ENCODE measurements at places on chromosomes 16 and 17.

DNA sequence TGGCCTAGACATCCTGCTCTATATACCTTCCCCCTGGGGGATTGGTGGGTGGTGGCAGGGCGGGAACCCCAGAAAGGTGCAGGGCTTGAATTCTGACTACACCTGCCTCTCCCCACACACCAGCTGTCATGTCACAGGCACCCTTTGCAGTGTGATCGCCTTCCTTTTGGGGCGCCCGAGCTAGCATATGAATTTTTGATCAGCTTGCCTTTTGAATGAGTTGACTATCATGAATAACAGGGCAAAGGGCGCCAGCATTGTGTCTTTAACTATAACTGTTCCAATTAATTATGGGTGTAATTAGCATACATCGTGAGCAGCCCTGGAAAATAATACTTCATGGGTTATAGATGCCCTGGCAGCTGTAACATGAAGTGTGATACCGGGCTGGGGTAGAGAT, 72.7 kb downstream of the CYLD start:
- no peak for DNase-seq

DNA sequence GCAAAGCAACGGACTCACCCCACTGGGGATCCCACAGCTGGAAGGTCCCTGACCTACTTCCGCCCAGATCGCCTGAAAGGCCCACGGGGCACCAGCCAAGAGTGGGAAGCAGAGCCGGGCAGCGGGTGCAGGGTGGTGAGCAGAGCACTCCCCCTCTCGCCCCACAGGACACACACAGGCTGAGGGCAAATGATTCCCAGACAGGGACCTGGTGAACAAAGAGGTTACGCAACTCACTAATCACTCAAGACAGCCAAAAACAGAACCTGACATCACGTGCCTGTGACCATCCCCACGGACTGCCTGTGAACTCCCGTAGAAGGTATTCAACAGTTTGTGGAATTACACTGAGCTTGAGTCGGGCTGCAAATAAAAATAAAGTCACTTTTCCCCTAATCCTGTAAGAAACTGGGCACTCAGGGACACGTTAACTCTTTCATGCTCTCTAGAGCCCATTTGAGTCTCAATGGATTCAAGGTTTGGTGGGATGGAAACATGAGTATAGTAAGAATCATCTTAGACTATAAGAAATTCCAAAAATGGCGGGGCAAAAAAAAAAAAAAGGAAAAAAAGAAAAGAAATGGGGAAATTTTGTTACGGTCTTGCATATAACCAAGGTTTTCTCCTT, 396.1 kb downstream of the SOX9 start:
- peak; percentile 75 for DNase-seq

GRCh38 chr16:79426663-79427062, 173.9 kb downstream of the MAF start:
- no peak for DNase-seq

GRCh38 chr17:64084086-64084939, 45.6 kb downstream of the ERN1 start:
- no peak for DNase-seq

DNA sequence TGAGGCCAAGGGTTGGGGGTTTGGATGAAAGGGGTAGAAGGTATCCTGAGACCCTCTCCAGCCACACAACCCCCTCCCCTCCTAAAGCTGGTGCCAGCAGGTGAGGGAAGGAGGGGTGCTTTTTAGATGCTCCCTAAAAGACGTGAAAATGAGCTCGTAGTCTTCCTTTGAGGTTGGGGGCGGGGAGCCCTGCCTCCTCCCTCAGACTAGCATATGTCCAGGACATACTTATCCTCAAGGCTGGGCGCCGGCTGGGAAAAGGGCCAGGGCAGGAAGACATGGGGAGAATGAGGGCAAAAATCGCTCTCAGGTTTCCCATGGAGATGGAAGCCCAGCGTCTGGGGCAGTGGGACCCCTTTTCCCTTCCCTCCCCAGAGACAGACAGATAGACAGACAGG, 26.7 kb downstream of the SRCIN1 start:
- no peak for DNase-seq

GRCh38 chr17:1056761-1057160, 59.8 kb downstream of the TIMM22 start:
- DNase-seq, result no peak

- no peak for DNase-seq
Observed at GRCh38 chr16:46911038-46911437, 26.9 kb downstream of the GPT2 start.

DNA sequence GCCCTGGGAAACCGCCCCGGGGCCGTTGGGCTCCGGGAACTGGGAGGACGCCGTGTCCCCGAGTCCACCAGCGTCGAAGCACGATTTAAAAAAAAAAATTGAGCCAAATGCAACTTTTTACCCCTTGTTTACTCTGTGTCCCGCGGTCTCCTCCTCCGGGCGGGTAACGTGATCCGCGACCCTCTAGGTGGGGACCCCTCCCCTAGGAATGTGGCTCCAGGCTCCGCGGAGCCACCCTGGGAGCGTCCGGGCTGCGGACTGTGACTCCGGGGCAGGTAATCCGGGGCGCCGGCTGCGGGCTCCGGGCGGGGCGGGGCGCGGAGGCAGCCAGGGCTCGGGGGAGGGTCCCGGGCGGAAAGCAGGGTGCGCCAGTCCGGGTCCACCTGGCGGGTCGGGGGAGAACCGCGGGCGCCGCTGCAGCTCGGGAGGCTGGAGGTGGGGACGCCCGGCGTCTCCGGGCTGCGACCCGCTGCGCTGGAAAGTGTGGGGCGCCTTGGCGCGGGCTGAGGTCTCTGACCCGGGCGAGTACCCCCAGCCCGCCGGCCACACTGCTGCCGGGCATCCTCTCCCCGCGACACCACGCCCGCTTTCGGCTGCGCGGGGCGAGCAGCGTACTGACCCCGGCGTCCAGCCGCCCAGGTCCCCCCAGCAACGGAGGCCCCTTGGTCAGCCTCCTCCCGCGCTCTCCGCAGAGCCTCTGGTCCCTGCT, 852 bp upstream of the HELZ start:
- no peak for DNase-seq

DNA sequence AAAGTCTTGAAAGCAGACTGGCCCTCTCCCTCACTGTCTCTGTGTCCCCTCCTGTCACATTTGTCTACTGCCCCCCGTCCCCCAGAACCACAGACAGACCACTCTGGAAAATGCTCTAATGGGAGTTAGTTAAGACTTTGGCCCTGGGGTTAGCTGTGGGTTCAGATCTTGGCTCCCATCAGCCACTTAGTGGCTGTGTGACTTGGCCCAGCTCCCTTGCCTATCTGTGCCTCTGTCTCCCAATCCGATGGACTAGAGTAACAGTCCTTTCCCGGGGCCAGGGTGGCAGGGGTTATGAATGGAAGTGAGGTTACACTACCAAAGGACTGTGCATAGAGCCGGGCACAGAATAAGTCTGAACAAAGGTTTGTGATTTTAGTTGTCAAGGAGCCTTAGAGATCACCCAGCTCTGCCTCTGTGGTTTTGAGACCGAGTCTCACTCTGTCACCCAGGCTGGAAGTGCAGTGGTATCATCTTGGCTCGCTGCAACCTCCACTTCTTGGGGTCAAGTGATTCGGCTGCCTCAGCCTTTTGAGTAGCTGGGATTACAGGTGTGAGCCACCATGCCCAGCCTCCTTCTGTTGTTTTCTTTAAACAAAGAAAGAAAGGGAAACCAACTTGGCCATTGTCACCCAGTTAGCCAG, 23.7 kb downstream of the PPL start:
- DNase-seq, result no peak

GRCh38 chr16:62408760-62409159, 372.5 kb upstream of the CDH8 start:
- no peak for DNase-seq

DNA sequence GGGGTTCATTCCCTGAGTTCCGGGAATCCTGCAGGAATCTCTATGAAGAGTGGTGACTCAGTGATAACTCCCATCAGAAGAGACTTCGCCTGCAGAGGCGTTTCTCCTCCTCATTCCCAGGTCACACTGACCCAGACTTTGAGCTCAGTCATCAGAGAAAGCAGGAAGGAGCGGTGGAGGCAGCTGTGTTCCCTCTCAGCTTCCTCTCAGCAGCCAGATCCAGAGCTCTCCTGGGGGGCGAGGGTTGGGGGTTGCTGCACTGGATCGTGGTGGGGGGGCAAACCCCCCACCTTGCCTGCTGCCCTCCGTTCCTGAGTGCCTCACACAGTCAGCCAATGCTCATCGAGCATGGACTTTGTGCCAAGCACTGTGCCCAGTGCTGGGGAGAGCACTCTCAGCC, 271.2 kb downstream of the CBLN1 start:
- DNase-seq, result no peak

DNA sequence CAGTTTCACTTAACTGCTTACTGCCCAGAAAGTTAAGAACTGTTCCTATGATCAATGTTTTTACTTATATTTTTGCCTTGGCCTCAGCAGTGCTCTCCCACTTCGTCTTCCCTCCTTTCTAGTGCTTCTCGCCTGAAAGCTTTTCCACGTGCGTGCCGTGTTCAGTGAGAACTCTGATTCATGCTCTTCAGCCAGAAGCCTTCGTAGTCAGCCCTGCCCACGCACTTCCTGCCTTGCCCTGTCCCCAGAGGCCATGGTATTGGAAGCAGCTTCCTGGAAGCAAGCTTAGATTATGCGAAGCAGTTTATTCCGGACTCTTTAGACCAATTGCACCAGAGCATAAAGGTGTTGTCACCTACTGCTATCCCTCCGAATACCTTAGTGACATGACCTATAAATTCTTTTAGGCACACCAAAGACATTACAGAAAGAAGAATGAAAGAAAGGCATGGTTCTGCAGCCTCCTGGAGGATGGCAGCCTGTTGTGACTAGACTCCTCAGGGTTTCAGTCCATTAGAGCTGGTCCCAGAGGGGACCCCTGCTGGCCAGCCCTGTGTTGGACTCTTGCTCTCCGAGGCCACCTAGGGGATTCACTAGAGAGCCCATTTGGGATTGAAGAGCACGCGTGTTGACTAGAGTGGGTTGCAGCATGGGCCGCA, 105.2 kb downstream of the RPTOR start:
- DNase-seq, result peak; percentile 89

DNA sequence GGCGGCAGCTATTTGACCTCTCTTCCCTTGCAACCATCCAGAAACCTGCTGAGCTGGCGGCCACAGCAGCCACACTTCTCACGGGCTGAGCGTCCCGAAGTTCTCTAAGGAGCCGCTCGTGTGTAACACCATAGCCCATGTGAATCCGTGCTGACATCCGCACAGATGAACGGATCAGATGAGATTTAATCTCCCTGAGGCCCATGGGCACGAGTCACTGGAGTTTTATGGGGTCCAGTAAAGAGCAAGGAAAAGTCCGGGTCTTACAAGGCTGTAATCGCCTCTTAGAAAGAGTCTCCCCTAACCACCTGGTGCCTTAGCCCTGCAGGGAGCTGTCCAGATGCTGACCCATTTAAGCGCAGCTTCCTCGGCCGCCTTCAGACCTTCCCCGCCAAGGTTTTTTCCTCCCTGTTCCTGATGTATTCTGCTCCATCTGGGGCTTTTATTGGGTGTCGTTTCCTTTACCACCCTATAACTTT, 5.5 kb upstream of the CACNG5 start:
- no peak for DNase-seq

GRCh38 chr16:11992008-11992584, 15.6 kb downstream of the SNX29 start:
- no peak for DNase-seq

DNA sequence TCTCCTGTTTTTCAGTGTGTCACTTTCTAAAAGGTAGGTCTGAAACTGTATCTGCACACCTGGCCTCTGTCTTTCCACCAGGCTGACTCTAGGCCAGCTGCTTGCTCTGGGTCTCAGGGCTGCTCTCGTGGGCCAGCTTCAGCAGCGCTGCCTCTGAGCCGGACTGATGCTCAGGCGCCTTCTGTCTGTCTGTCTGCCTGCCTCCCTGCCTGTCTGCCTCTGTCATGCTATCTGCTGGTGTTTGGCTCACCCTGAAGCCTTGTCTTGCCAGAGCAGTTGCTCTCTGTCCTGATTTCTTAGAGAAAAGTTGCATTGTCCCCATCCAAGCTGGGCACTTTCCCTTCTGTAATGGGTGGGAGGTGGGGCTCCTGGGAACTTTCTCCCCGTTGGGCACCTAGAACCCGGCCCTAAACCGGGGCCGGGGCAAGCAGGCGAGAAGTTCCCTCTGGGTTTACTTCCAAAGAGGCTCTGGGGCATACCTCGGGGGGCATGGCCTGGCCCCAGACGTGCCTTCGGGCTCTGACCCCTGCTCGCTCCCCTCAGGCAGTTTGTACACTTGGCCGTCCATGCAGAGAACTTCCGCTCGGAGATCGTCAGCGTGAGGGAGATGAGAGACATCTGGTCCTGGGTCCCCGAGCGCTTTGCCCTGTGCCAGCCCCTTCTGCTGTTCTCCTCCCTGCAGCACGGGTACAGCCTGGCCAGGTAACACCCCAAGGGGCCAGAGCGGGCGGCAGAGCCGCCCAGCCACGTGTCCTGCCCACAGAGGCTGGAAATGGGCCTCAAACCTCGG, 15.9 kb upstream of the ATP6V0C start:
- DNase-seq, result no peak

DNA sequence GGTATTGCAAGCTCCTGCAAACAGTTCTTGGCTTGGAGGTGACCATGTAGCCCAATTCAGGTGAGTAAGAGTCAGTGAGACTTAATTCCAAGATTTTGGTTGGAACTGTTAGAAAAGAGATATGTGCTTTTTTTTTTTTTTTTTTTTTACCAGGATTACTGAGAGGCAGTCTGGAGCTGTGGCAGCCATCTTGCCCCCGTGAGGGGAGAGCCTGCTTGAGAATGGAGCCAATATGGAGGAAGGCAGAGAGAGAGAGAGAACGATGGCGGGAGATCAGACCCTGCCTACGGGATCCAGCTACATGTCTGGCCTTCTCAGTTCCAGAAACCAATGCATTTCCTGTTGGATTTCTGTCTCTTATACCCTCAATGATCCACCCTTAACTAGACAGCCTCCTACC, 97.8 kb downstream of the MYH11 start:
- DNase-seq, result no peak

DNA sequence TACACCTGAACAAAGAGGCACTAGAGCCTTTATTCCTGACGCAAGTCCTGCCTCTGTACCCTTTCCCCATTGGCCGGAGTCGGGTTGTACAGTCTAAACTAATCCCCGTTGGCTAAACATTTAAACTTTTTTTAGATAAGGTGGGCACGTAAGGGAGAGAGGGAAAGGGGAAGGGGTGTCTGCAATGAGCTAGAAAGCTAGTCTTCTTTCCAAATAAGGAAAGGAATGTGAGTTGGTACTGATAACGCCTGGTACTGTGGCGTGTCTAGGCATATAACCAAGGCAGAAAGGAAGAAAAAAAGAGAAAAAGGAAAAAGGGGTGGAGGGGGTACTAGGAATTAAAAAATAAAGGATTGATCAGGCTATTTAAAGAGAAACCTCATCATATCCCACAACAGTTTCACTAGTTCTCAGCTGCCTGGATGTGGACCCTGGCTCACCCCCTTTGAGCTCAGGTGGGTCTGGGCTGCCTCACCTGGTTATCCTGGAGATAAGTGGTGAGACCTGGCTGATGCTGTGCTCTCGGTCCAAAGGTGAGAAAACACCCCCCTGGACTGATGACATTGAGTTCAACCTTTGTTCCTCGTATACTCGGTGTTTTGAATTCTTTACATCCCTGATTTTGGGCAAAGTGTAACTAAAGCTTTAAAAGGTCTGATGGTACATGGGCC, 90.9 kb upstream of the EEF2KMT start:
- DNase-seq, result no peak

- no peak for DNase-seq
Observed at GRCh38 chr17:31525801-31526549, 134.5 kb downstream of the RAB11FIP4 start.
